Hindlimb muscle (tissue), 1 donor: ENCODE measurements at places on chromosomes 3 and 15. TPM values are rescaled to one million over a fixed set of nuclear protein-coding genes. Genes with fewer than 3 reads are reported as not detected.

GRCh38 chr3:13414040-13414729, 5.9 kb downstream of the NUP210 start:
- DNase-seq: no peak

SCAMP5 gene
- polyA plus RNA-seq: 3.9 TPM

FBXO40 gene
- 2.6 TPM for polyA plus RNA-seq

GRCh38 chr3:81549388-81549787, 212.1 kb downstream of the GBE1 start:
- DNase-seq: no peak

DNA sequence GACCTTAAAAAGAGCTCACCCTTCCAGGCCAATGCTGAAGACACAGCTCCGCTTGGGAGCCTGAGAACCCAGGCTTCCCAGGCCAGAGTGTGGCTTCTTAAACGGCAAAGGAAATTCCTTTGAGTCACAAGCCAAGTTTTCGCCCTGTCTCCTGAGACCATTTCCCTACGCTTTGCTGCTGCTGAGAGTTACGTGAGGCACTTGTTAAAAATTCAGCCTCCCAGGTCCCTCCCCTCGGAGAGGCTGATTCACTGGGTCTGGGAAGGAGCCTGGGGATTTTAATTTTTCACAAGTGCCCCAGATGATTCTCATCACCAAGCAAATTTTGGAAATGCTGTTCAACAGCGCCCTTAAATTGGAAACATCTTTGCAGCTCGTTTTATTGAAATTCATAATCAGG, 25.5 kb downstream of the RLBP1 start:
- DNase-seq: no peak

GRCh38 chr3:98519351-98519750, 3.4 kb downstream of the CLDND1 start:
- no peak for DNase-seq

PLA2G4E gene
- polyA plus RNA-seq: 1.8 TPM

ZBED2 gene
- not detected for polyA plus RNA-seq

- no peak for DNase-seq
Observed at GRCh38 chr15:39326306-39326975, 254.4 kb upstream of the THBS1 start.

- DNase-seq: no peak
Observed at GRCh38 chr3:28036599-28037575, 204.5 kb upstream of the CMC1 start.

GRCh38 chr15:77527164-77527778, 105.4 kb downstream of the LINGO1 start:
- no peak for DNase-seq
